ENCODE measurements at places on chromosomes 1 and 21. TPM values are rescaled to one million over a fixed set of nuclear protein-coding genes. Genes with fewer than 3 reads are reported as not detected.

The RIPPLY3 gene
- total RNA-seq = 0.16 TPM

The SPATA45 gene
- total RNA-seq = not detected

The MTFR1L gene
- total RNA-seq = 27.7 TPM

The CRYZ gene
- total RNA-seq = 34.2 TPM

The RIPK4 gene
- 0.56 TPM for total RNA-seq

The PPP2R5A gene
- total RNA-seq = 32.3 TPM

The RBP7 gene
- not detected for total RNA-seq

DNA sequence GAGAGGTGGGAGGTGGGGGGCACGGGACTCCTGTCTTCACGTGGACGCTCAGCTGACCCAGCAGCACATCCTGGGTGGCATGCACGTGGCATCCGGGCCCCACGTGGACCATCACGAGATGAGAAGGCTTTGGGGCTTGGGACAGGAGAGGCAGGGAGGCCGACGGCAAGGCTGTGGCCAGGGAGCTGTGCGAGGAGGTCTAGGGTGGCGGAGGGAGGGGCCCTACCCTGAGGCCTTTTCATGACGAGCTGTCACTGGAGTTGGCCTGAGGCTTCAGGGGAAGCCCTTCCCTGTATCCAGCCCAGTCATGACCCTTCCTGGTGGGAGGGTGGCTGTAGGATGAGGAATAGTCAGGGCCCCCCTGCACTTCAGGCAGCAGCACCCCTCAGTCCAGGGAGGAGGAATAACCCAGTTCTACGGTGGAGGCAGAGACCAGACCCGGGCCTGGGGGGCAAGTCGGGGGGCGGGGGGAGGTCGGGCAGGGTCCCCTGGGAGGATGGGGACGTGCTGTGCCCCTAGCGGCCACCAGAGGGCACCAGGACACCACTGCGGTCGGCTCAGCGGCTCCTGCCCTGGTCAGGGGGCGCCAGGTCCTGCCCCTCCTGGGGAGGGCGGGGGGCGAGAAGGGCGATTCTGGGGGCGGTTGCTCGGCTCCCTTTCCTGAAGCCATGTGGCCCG lies 2.0 kb upstream of the PERM1 start:
- no peak overlapping the region for H3K4me3 ChIP-seq
- DNase-seq = peak; percentile 80
- H3K4me1 ChIP-seq = no peaks in the 10 kb centered on the region
- H3K27ac ChIP-seq = no peak overlapping the region
- H3K27me3 ChIP-seq = peaks cover 18% of the 10 kb centered on the region

GRCh38 chr1:111404588-111404987 lies 22.9 kb downstream of the OVGP1 start:
- no peak overlapping the region for H3K4me3 ChIP-seq
- H3K27me3 ChIP-seq = no peaks in the 10 kb centered on the region
- no peak for DNase-seq

GRCh38 chr1:53431805-53432565 lies 27.2 kb upstream of the DMRTB1 start:
- no peaks in the 10 kb centered on the region for H3K36me3 ChIP-seq
- peaks cover 10% of the 10 kb centered on the region for H3K4me1 ChIP-seq
- H3K27me3 ChIP-seq = peaks cover 3% of the 10 kb centered on the region
- H3K4me3 ChIP-seq = no peak overlapping the region
- DNase-seq = no peak

- no peaks in the 10 kb centered on the region for H3K27me3 ChIP-seq
- H3K36me3 ChIP-seq = peaks cover 14% of the 10 kb centered on the region
- DNase-seq = no peak
- H3K27ac ChIP-seq = peak overlapping the region; percentile 67
- H3K4me1 ChIP-seq = peaks cover 30% of the 10 kb centered on the region
Measured at GRCh38 chr1:114512595-114513280, 1.7 kb upstream of the TRIM33 start.

DNA sequence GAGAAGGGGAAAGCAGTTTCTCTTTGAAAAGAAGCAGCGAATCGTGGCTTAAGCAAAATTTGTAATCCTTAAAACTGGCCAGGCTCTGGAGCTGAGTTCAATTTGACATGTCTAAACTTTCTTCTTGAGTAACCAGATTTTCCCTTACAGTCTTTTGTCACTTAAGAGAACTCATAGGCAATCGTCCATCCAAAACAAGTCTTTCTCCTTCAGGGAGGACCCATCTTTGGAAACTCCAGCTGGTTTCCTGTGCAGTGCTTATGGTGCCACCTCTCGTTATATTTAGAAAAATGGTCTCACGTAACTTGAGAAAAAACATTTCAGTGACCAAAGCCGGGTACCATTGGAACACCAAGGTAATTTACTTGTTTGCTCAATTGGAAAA lies 1.8 kb upstream of the PTTG1IP start:
- H3K4me3 ChIP-seq = peak overlapping the region; percentile 92
- peak overlapping the region; percentile 72 for H3K27ac ChIP-seq

DNA sequence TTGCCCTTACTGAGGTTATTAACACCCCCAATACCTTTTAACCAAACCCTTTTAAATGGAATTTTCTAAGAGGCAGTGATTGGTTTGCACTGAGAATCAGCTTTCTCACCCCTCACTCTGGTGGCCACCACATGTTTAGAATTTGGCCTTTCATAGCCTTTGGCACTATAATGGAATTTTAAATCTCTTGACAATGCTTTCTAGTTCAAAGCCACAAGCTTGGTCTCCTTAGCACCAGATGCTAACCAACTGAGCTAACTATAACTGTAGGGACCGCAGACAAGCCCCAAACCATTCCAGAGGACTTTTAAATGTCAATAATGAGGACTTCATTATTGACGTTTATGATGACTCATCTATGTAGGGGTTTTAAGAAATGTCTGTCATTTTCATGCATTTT lies 238.7 kb upstream of the SNX7 start:
- DNase-seq = no peak
- no peak overlapping the region for H3K4me3 ChIP-seq
- no peaks in the 10 kb centered on the region for H3K27me3 ChIP-seq
- H3K27ac ChIP-seq = no peak overlapping the region
- no peaks in the 10 kb centered on the region for H3K36me3 ChIP-seq

- no peaks in the 10 kb centered on the region for H3K27me3 ChIP-seq
- peaks cover 22% of the 10 kb centered on the region for H3K36me3 ChIP-seq
- no peak for DNase-seq
- no peak overlapping the region for H3K27ac ChIP-seq
- H3K4me1 ChIP-seq = peaks cover 10% of the 10 kb centered on the region
- no peak overlapping the region for H3K4me3 ChIP-seq
Measured at GRCh38 chr1:70319750-70320149, 34.8 kb downstream of the ANKRD13C start.

- H3K36me3 ChIP-seq = peaks cover 19% of the 10 kb centered on the region
- H3K27me3 ChIP-seq = no peaks in the 10 kb centered on the region
- no peak overlapping the region for H3K27ac ChIP-seq
- H3K4me3 ChIP-seq = no peak overlapping the region
- H3K4me1 ChIP-seq = peaks cover 14% of the 10 kb centered on the region
Measured at GRCh38 chr1:172582889-172583288, 49.9 kb downstream of the SUCO start.

DNA sequence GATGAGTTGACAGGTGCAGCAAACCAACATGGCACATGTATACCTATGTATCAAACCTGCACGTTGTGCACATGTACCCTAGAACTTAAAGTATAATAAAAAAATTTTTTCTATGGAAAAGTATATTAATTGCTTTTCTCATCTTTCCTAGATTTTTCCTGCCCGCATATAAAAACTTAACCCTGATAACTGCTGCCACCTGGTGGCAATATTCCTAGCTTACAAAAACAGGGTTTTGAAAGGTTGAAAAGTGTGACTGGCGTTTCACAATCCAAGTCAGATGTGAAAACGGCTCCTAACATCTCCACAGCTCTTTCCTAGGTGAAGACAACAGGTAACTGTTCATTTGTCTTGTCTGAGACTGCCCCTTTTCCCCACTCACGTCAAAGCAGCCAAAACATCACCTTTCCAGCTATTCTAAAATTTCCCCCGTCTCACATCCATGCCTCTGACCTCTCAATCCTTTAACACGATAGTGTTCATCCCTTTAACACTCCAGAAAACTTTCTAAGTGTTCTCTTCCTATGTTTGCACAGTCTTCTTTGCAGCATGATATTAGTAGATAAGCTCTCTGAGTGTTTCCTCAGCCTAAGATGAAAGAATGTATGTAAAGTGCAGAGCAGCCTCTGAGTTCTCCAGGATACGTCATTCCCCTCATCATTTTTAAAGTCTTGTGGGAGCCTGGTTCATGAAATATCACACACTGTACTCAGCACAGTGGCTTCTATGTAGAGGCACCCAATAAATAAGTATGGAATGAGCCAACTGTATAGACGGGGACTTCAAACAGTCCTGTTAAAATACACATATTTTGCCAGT lies 27.5 kb downstream of the OVGP1 start:
- H3K27ac ChIP-seq = no peak overlapping the region
- H3K4me1 ChIP-seq = peaks cover 34% of the 10 kb centered on the region
- no peaks in the 10 kb centered on the region for H3K36me3 ChIP-seq
- no peak overlapping the region for H3K4me3 ChIP-seq
- H3K27me3 ChIP-seq = no peaks in the 10 kb centered on the region
- peak; percentile 65 for DNase-seq

- no peak for DNase-seq
- H3K4me3 ChIP-seq = no peak overlapping the region
- H3K27me3 ChIP-seq = no peaks in the 10 kb centered on the region
- no peak overlapping the region for H3K27ac ChIP-seq
- peaks cover 47% of the 10 kb centered on the region for H3K4me1 ChIP-seq
Measured at GRCh38 chr1:87061742-87062156, 147.3 kb downstream of the HS2ST1 start.

- H3K4me3 ChIP-seq = no peak overlapping the region
- DNase-seq = no peak
- peaks cover 16% of the 10 kb centered on the region for H3K4me1 ChIP-seq
Measured at GRCh38 chr1:87450136-87450535, 121.5 kb downstream of the LMO4 start.

Data from activated CD4-positive, alpha-beta T cell treated with anti-CD3 and anti-CD28 coated beads for 36 hours (primary cell).